CD4-positive, alpha-beta memory T cell (primary cell): ENCODE measurements at places on chromosomes 5 and 9. TPM values are rescaled to one million over a fixed set of nuclear protein-coding genes. Genes with fewer than 3 reads are reported as not detected.

The SLC36A3 gene
- not detected for total RNA-seq

The FNIP1 gene
- total RNA-seq, result 34.9 TPM

The TRIM7 gene
- total RNA-seq, result 3.3 TPM

The PCDHA9 gene
- total RNA-seq, result not detected

The SH3RF2 gene
- total RNA-seq, result not detected

The BASP1 gene
- 0.90 TPM for total RNA-seq

The LHX2 gene
- total RNA-seq, result not detected

The SPATA31A3 gene
- not detected for total RNA-seq

The PLEKHG4B gene
- total RNA-seq, result not detected

The GADD45G gene
- total RNA-seq, result 2.9 TPM

The GPR151 gene
- not detected for total RNA-seq

The ADAMTS2 gene
- not detected for total RNA-seq

The N4BP3 gene
- total RNA-seq, result 1.7 TPM

The RAD1 gene
- total RNA-seq, result 26.3 TPM

The SLC28A3 gene
- not detected for total RNA-seq

The MOB3B gene
- total RNA-seq, result 0.53 TPM

The TEX48 gene
- total RNA-seq, result not detected

The DMRT2 gene
- total RNA-seq, result not detected

The LCN12 gene
- total RNA-seq, result 0.72 TPM

The NR5A1 gene
- total RNA-seq, result not detected

The LMX1B gene
- total RNA-seq, result not detected

The ADAMTSL1 gene
- total RNA-seq, result not detected

The C9orf50 gene
- total RNA-seq, result not detected

The EIF4EBP3 gene
- 18.8 TPM for total RNA-seq

The WNK2 gene
- 0.26 TPM for total RNA-seq

The TRAF1 gene
- 181 TPM for total RNA-seq

The DND1 gene
- 4.0 TPM for total RNA-seq

The SPATA31D4 gene
- not detected for total RNA-seq

The FAM221B gene
- total RNA-seq, result not detected

The RASEF gene
- not detected for total RNA-seq

The AP3B1 gene
- total RNA-seq, result 33.3 TPM

The RGS14 gene
- 167 TPM for total RNA-seq

The SLC12A2 gene
- 13.6 TPM for total RNA-seq

The EQTN gene
- total RNA-seq, result not detected

The STARD4 gene
- 12.4 TPM for total RNA-seq

The SHC3 gene
- total RNA-seq, result not detected

The TMOD1 gene
- 2.7 TPM for total RNA-seq
